Substantia nigra (tissue), 51 donors: ENCODE measurements at places on chromosomes 12 and 14.

DNA sequence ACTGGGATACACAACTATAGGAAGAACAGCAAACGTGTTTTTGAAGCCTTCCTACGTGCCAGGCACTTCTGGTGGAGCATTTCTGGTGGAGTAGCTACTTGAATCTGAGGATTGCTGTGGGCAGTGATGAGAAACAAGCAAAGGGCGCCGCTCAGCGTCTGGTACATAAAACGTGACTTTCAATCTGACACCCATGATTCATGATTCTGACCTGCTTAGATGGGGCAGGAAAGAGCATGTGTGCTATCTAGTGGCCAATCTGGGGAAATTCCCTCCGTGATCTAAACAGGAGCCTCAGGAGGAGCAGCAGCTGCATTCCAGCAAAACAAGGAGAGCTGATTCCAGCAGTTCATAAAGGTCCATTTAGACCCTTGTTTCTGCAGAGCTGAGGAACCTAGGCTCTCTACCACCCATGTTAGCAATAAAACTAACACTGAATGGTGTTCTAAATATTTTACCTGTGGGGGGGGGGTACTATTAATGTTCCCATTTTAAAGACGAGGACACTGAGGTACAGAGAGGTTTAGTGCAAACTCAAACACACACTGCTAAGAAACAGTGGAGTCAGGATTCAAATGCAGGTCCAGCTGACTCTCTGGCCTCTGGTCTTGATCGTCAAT is 37.8 kb downstream of the PAH start:
- DNase-seq, result no peak

DNA sequence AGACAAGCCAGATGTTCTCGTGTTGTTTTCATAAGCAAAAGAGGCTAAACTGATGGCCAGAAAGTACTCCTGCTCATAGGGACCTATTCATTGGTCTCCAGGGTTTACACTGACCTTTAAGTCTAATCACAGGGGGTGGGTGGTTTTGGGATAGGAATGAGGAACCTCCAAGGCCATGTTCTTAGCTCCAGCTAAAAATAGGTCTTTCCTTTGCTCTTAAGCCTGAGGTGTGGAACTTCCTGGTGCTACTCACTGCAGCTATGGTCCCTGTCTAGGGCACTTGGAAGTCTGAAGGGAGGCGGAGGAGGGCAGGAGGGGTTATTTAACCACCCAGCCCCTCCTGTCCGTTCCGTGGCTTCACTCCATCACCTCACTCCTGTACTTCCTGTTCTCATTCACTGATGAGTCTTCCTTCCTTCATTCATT is 18.6 kb downstream of the GPRC5A start:
- no peak for DNase-seq

GRCh38 chr14:103856105-103856504 is 8.7 kb upstream of the PPP1R13B start:
- no peak for DNase-seq

DNA sequence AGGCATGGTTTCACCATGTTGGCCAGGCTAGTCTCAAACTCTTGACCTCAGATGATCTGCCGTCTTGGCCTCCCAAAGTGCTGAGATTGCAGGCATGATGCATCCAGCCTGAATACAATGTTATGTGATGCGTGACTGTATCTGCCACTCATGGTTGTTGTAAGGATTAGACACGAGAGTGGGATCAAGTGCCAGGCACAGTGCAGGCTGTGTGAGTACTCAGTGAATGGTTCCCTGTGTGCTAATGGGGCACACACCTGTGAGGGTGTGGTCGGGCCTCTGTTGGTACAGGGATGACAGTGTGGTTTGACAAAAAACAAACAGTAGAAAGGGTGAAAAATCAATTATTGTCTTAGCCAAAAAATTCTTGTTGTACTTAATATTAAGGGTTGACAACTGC is 61.8 kb downstream of the TECPR2 start:
- DNase-seq, result no peak

DNA sequence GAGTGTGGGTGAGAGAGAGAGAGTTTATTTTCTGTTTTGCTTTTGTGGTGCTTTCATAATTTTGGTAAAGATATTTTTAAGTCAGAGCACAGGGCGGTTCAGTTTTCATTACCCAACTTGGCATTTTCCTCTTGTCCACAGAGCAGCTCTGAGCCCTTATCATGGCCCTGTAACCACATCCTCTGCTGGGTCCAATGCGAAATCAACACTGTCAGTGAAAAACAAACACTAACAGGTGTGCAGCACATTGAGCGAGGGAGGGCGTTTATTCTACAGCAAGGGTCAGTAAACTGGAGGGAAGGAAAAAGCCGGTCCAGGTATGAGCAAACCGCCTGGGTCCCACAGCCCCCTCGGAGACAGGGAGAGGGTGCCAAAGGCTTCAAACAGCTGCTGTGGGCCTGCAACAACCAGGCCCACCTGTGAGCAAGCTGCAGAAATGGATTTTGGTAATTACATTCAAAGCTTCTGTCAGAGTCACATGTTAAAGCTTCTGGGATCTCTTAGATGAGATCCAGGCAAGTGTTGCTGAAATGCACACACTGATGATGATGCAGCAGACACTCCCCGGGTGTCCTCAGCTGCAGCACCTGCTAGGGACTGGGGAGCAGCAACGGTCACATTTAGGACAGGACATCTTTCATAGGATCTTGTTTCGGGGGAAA is 132.7 kb upstream of the DYRK2 start:
- DNase-seq, result no peak

- DNase-seq, result no peak
These were observed 24.0 kb upstream of the PKP2 start for GRCh38 chr12:32920506-32921085.

DNA sequence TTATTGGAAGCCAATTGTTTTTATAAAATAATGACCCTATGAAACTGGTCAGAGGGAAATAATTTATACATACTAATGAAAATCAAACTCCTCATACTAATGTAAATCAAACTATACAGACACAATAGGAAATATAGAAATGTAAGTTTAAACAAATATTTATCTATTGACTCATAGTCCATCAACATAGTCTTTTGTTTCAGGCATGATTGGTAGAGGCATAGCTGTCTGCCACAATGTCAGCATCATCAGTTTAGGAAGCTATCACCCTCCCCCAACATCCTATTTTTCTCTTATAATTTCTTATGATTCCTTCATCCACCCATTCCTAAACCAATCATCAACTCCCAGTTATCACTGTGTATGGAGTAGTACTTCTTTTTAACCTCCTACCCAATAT is 117.7 kb downstream of the SLC38A6 start:
- DNase-seq, result no peak

- no peak for DNase-seq
These were observed 268.8 kb downstream of the TTC8 start for GRCh38 chr14:89093083-89093730.

- no peak for DNase-seq
These were observed 142.0 kb downstream of the BCL11B start for GRCh38 chr14:99129998-99130397.

DNA sequence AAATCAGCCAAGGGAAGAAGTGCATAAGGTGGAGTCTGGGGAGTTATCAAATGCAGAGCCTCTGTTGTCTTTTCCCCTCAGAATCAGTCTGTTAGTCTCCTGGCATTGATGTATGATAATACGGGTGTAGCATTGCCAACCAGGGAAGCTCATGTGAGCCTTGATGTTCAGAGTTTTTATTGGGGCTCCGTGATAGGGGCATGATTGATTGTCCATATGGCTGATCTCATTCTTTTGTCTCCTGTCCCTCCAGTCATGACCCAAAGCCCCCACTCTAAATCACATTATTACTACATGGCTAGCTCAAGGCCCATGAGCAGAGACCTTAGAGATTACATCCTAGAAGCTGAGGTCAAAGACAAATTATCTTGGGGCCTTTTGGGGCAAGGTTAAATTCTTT is 140.9 kb downstream of the NUBPL start:
- no peak for DNase-seq
